MM.1S (cell line): ENCODE measurements at places on chromosomes 6 and 20.
A peak's percentile ranks its signal among the peaks of the same experiment; 100 is the strongest.

DNA sequence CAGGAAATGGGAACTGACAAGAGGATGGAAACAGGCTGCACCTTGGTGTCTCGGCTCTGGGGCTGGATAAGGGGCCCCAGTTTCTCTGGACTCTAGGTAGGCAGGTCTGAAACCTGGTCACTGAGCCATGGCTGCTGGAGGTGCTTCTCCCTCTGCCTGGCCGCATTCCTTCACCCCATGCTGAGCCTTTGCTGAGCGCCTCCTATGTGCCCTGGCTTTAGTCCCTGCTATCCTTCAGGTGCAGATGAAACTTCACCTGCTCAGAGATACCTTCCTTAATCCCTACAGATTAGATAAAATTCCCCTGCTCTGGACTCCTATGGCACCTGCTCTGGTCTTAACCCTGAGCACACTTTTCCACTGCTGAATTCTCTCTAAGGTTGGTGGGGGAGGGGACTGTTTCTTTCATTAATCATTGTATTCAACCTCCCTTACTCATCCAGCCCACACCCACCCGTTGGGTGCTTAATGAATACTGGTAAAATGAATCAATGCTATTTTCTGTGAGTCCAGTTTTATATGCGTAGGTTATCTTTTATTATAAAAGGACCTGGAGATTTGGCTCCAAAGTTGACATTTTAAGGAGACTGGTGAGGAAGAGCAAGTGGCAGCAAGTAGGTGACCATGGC, 19.3 kb downstream of the MYLK4 start:
- no peak for DNase-seq

DNA sequence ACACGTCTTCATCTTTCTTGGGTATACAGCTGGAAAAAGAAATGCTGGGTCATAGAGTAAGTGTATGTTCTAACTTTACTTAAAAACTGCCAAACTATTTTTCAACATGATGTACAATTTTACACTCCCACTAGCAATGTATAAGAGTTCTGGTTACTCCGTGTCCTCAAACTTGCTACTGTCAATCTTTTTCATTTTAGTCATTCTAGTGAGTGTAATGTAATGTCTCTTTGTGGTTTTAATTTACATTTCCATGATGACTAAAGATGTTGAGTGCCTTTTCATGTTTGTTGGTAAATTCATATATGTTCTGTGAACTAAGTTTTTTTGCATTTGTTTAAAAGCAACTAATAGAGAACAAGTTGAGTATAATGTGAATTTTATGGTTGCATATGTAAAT, 43.9 kb downstream of the ATG5 start:
- no peak for DNase-seq

DNA sequence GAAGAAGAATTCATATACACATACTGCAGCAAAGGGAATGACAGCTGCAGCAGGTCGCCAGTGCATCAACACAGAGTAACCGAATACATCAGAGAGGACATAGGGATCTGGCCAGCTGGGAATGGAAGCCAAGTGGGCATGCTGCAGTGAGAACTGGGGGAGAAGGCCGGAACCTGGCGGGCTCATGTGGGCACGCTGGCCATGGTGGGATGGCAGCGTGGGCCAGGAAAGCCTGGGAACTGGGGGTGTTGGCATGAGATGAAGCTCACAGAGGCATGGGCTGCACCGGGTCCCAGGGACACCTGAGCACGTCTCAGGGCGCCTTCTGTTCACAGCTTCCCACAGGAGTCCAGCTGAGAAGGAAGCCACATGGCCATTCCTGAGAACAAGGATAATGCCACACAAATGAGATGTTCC, 139.5 kb upstream of the AGPAT4 start:
- no peak for DNase-seq

GRCh38 chr6:56842686-56843475, 112.0 kb upstream of the BEND6 start:
- peak; percentile 36 for DNase-seq

DNA sequence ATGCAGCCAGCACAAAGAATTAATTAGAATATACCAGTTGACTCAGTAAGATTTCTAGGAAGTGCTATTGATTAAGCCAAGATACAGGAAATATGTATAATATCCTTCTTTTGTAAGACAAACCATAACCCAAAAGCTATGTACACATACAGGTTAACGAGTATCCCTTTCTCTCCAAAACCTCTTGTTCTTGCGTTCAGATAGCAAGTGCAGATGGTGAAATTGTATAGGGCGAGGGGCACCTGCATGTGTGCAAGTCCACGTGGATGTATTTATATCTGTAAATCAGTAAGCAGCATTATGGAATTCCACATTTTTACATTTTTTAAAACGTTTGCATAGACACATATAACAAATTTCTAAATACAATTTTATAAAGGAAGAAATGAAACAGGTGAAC, 228.6 kb downstream of the TBXT start:
- no peak for DNase-seq

DNA sequence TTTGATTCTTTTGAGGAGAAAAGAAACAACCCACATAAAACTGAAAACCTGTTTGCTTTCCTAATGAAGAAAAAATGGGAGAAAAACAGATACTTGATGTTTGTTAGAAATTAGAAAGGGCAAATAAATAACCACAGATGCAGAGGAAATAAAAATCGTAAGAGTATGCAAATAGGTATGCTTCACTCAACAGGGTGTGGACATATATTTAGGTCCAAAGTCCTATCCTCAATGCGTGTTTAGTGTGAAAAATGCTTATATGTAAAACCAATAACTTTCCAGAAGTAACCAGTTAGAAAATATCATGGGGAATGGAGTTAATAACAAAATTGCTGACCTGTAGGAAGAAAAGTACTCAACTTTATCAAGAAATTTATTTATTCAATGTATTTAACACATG, 135.7 kb downstream of the TOX2 start:
- no peak for DNase-seq

- DNase-seq, result no peak
These were observed 228.8 kb downstream of the EPM2A start for GRCh38 chr6:145506565-145506964.

GRCh38 chr20:52083627-52084232, 107.8 kb downstream of the ZFP64 start:
- DNase-seq, result peak; percentile 48

- DNase-seq, result no peak
These were observed 253.8 kb upstream of the RIN2 start for GRCh38 chr20:19504251-19504650.

DNA sequence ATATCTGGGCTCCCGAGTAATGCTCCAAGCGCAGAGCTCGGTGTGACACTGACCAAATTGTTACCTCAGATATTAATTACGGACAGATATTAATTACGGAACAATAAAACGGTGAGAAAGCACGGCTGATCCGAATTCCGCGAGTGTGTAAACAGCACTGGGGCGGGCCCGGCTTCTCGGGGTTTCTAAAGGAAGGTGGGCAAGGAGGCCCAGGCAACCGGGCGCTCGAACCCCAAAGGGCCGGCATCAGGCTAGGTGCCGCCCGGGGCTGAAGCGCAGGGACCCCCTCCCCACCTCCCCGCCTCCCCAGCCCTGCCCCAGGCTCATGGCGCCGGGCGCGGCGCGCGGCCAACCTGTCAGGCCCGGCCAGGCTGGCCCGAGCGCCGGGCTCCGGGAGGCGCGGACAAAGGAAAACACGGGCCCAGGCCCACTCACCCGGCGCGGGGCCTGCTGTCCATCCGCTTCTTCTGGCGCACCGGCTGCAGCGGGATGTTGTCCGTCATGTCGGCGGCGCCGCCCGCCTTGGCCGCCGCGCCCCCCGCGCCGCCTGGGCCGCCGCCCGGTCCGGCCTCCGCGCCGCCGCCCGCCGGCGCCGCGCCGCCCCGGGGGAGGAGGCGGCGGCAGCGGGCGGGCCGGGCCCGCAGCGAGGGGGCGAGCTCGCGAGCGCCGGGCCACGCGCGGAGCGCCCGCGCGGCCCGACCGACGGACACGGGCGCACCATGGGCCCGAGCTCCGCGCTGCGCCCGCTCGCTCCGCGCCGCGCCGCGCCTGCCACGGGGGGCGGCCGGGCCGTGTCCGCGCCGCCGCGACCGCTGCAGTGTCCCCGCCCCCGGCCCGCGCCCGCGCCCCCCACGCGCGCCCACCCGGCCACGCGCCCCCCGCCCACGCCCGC, at the start of gene ATP9A:
Gene ATP9A (minus strand): TSS at position 524 of the 892 bp plus-strand sequence. CDS start 21 bp downstream, at position 503.
- no peak for DNase-seq

DNA sequence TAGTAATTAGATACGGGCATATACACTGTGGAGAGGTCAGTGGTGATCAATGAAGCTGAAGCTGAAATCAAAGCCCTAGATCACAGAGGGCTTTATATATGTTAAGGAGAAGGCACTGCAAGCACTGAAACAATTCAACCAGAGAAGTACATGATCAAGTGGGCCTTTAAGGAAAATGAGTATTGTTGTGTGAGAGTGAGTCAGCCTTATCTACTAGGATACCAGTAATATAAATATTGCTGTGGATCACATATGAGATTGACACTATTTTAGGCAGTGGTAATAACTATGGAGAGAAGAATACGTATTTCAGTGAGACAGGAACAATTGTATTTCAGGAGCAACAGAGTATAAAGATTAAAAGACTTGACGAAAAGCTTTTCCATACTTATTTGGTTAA, 1172.2 kb upstream of the GJE1 start:
- no peak for DNase-seq

- DNase-seq, result no peak
These were observed 114.1 kb upstream of the RREB1 start for GRCh38 chr6:6993503-6994237.

DNA sequence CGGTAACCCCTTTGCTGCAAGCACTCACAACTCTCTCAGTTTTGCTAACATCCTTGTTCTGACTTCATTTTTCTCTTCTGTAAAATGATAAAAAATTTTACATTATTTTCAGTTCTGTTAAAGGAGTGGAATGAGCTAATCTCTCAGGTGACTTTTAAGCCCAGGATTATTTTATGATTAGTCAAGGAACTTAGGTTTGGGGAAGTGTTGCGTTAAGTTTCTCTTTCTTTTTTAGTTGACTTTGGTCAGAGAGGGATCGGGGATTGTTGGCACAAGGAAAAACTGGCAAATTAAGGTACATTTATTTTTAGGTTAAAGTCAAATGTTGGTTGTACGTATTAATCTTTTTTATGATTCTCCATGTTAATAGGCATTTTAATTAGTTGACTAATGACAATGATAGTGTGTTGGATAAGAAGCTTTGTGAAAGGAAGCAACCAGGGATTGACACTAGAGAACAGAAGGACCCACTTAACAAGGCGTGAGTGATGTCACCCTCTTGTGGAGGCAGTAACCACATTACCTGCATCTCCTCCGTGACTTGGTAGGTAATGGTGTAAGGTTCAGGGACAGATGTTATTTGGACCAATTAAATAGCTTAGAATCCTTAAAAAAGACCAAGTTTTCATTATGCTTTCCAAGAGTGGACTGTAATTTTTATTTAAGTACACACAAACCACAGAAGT, 31.6 kb downstream of the CD83 start:
- no peak for DNase-seq

DNA sequence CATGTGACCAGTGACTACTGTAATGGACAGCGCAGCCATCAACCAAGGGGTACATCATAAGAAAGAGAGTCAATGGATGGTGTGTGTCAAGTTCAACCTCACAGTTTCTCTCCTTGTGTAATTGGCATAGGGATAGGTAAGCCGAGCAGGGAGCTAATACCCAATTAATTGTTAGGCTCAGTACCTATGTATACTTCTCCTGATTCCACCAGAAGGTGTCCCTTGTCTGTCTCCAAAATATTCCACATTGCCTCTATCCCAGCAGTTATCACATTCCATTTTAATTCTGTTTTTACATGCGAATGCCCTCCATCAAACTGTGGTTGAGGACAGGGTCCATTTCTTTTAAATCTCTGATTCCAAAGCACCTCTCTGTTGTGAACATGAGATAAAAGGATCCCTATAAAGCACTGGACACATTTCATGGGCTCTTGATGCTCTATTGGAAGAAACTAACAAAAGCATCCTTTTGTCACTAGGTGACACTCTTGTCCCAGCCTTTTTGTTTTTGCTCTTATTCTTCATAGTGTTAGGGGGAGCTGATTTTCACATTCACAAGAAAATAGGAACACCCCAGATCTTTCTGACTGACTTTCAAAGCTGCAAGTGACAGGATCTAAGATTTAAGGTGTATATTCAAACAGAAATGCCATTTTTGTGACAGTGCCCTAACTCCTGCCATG, 38.9 kb downstream of the FBXO9 start:
- peak; percentile 40 for DNase-seq

GRCh38 chr6:152534541-152534940, 102.6 kb downstream of the SYNE1 start:
- no peak for DNase-seq

DNA sequence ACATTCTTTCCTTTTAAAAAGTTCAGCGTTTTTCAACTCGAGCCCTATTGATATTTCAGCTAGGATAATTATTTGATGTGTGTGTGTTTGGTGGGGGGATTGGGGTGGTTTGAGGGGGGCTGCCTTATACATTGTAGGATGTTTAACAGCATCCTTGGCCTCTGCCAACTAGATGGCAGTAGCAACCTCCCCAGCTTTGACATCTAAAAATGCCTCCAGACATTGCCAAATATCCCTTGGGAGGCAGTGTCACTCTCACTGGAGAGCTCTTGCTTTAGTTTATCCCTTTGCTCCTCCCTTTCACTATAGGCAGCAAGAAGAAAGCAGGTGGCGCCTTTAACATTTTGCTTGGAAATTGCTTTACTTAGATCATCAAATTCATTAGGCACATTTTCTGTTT, 14.6 kb upstream of the TP53TG5 start:
- no peak for DNase-seq

DNA sequence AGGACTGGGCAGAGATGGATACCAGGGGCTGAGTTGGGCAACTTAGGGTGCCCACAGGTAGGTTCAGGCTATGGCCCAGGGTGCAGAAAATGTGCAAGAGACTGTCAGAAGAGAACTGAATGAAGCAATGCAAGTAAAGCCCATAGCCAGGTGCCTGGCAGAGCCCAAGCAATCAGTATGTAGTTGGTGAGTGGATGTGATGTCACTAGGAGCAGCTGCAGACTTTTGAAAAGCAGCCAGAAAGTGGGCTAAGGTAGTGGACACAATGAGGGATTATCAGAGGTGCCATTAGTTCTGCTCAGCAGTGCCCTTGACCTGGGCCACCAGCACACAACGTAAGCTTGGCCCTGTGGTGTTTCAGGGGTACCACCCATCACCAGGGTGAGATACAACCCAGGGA, 135.3 kb downstream of the SOBP start:
- no peak for DNase-seq

DNA sequence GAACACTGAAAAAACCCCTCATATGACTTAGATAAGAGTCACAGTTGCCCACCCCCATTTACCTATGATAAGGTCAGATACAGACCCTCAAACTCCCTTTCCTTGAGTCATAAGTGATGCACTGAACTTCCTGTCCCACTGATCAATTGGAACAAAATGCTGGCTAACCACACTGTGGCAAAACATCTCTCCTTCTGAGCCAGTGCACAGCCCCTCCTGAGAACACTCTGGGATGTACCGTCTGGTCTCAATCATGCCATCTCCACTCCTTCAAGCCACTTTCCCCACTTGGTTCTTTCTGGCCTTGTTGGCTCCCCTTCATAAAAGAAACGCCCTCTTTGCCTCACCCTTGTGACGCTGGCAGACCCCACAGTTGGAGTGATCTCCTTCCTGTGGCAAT, 42.6 kb upstream of the NXT1 start:
- DNase-seq, result no peak
